ENCODE measurements at places on chromosomes 5 and 9.

GRCh38 chr5:150510460-150511263, 2.7 kb downstream of the NDST1 start:
- DNase-seq: no peak

GRCh38 chr5:73867345-73868335, 241.6 kb downstream of the ARHGEF28 start:
- no peak for DNase-seq

GRCh38 chr9:112665347-112665746, 52.6 kb downstream of the INIP start:
- DNase-seq: no peak

GRCh38 chr5:158840193-158840592, 259.5 kb downstream of the EBF1 start:
- DNase-seq: no peak

GRCh38 chr9:13461414-13461991, 182.0 kb upstream of the MPDZ start:
- no peak for DNase-seq
